ENCODE measurements at places on chromosomes 6 and 20. TPM values are rescaled to one million over a fixed set of nuclear protein-coding genes. Genes with fewer than 3 reads are reported as not detected.

DNA sequence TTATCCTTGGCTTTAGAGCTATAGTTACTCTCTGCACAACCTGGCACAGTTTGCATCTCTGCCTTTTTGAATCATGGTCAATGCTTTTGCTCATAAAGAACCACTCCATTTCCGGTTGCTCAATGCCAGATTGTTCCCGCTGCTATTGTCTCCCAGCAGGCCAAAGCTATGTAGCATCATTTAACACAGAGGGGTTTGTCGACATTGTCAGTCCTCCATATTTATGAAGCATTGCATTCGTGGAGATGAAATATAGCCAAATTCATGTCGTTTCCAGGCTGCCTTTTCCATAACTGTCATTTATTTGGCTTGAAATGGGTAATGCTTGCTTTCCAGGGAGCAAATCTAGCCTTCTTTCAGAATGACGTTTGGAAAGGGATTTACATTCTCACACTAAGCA is 598.8 kb downstream of the EPHA7 start:
- no peak for DNase-seq

GRCh38 chr6:16331384-16332174 is 93.2 kb downstream of the GMPR start:
- DNase-seq: no peak

- no peak for DNase-seq
Measured at GRCh38 chr6:14021449-14021848, 96.1 kb upstream of the CD83 start.

GRCh38 chr6:100701728-100702127 is 179.4 kb downstream of the ASCC3 start:
- DNase-seq: no peak

DNA sequence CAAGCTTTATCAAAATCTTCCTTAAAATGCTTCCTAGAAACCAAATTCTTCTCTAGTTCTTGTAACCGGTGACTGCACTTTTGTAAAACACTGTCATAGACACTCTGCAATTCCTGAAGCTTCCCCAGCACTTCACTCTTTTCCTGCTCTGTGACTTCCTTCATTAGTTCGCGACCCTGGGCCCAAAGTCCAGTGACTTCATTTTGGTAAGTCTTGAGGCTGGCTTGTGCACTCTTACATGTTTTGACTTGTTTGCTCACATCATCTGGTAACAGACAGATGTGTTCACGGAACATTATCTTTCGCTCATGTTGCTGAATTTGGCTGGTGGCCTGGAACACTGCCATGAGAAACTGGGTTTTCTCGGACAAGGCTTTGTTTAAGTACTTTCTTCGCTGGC is 306.2 kb downstream of the SYNE1 start:
- no peak for DNase-seq

DNA sequence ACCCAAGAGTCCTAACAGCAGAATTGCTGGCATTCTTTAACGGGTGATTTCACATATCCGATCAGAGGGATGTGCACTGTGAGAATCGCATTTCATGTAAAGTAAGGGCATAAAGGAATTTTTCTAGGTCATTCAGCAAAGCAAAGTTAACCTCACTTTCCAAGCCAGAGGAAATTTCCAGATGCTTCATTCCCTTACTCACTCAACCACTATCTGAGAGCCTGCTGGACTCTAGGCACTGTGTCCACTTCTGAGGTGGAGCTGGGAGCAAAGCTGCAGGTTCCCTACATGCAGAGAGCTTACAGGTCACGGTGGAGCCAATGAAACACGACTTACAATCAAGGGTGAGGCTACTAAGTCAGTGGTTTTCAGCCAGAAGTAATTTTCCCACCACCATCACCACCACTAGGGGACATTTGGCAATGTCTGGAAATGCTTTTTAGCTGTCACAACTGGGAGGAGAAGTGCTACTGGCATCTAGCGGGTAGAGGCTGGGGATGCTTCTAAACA is 34.5 kb upstream of the TSHZ2 start:
- DNase-seq: no peak

- DNase-seq: no peak
Measured at GRCh38 chr6:70124882-70125545, 177.9 kb downstream of the COL9A1 start.

- no peak for DNase-seq
Measured at GRCh38 chr6:89597988-89598387, 40.6 kb downstream of the LYRM2 start.

DNA sequence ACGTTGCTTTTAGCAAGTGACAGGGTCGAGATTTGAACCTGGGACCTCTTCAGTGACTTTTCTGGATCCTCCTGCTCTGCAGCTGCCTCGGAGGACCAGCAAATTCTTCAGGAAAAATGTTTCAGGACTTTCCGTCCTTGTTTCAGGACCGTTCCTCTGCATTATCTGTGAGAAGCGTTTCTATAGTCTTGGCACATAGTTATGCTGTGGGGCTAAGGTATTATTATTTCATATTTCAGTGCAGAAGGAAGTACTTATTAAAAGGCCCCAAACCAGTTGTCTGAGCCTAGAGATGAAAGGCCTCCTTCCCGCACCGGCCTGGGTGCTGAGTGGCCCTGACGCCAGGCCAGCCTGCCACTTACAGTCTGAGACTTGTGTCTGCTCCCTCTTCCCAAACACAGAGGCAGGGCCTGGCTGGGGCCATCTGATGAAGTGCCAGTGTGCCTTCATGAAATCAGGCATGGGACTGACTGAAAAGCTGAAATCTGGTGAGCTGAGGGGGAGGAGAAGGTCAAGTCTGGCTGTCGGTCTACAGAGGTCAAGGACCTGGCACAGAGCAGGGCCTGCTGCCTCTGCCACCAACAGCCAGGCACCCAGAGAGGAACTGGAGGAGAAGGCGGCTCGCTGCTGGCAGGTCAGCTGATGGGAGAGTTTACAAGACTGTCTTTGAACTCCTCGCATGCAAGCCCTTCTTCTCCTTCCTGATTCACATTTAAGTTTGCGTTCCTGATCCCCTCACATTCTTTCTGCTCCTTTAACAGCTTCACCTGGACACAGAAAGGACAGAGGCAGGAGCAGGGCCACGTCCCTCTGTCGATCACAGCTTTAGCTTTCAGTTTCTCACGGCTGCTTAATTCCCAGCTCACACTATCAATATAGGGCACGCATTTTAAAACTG is 8.9 kb upstream of the QKI start:
- DNase-seq: no peak

GRCh38 chr6:105200133-105200730 is 20.4 kb upstream of the POPDC3 start:
- no peak for DNase-seq

DNA sequence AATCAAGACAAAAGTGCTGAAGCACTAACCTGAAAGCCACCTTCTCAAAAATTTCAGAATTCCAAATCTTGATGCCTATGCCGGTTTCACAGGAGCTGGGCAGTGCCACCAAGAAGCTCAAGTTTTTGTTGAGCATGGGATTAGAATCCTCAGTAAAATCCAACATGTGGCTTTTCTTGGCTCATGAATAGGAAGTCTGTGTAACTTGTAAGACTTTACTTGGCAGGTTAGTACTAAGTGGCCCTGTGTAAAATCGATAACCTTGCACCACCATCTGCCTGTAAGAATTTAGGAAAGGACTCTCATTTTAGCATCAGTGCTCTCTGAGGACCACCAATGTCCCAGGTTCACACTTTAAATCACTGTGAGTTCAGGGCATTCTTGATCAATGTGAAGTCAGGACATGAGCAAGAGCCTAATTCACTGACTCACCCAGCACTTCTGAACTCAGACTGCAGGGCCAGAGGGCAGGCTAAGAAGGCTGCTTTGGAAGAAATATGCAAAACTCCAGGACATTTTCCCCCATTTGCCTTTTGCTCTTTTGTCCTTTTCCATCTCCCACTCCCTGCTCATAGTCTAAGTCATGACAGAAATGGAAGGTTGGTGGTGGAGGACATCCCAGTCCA is 113.2 kb downstream of the EDN1 start:
- DNase-seq: no peak

DNA sequence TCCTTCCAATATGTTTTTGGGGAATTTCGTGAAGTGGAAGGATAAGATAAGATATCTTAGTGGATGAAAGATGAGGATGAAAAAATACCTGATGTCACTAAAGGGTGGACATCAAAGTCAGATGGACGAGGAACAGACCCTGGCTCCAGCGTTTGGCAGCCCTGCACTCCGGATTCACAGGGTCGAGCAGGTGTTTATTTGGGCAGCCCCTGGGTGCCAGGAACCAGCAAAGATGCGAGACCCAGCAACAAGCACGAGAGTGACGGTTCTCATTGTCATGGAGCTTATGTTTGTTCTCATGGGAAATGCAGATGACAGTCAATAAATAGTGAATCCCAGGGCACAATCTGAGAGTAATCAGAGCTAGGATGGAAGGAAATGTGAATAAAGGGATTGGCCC is 131.1 kb downstream of the PHACTR3 start:
- no peak for DNase-seq

DNA sequence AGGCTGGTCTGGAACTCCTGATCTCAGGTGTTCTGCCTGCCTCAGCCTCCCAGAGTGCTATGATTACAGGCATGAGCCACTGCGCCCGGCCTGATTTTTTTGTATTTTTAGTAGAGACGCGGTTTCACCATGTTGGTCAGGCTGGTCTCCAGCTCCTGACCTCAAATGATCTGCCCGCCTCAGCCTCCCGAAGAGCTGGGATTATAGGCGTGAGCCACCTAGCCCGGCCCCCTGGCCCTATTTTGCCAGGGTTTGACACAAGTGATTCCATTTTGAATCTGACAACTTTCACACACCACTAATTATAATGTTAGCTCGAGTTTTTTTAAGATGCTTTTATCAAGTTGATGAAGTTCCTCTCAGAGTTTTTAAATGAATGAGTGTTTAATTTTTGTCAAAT is 25.6 kb downstream of the TTLL9 start:
- no peak for DNase-seq

- no peak for DNase-seq
Measured at GRCh38 chr6:156778454-156779205, 1.5 kb downstream of the ARID1B start.

GRCh38 chr6:68054756-68055155 is 580.3 kb upstream of the ADGRB3 start:
- no peak for DNase-seq

DNA sequence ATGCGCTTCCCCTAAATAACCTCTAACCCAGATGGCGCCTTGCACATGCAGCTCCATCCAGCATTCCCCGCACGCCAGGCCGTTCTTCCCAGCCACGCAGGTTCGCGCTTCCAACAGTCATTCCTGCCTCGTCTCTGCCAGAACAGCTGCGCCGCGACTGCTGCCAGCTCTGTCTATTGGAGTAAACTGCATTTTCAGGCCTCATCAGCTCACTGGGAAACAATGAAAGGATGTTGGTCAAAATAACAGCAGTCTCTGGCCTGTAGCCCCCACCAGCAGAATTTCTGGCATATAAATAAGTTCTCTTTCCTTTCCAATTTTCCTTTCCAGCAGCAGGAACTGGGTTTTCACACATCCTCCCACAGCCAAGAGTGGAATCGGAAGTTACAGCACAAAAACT is 14.6 kb downstream of the NRSN1 start:
- DNase-seq: no peak

DNA sequence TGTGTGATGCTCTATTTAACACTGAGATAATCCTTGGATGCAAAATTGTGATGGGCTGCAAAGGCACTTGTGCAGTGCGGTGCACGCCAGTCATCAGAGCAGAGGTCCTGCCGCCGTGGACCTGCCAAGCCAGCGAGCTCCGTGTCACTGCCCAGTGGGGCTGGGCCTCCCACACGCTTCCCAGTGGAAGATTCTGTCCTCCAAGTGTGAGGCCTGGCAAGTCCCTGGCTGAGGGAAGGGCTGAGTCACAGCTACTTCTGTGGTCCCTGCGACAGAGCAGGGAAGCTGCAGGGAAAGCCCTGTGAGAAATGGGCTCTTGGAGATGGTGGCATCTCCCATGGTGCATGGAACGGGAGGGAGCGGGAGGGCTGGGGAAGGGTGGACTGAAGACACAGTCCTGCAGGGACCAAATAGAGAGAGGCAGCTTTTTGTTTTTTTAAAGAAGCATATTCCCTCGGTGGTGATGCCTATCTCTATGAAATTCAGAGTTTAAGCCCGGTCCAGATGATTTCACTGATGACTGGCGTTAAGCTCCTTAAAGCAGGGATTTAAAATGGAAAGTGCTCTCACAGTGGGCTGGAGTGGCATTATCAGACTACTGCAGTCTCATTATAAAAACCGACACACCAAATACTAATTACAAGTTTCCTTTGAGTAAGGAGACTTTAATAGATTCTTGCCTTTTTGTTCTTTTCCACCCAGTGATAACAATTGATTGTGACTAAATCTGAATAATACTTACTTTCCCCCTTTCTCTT is 413.7 kb downstream of the QKI start:
- DNase-seq: no peak

GRCh38 chr6:15308435-15309213 is 62.8 kb downstream of the JARID2 start:
- DNase-seq: no peak

DNA sequence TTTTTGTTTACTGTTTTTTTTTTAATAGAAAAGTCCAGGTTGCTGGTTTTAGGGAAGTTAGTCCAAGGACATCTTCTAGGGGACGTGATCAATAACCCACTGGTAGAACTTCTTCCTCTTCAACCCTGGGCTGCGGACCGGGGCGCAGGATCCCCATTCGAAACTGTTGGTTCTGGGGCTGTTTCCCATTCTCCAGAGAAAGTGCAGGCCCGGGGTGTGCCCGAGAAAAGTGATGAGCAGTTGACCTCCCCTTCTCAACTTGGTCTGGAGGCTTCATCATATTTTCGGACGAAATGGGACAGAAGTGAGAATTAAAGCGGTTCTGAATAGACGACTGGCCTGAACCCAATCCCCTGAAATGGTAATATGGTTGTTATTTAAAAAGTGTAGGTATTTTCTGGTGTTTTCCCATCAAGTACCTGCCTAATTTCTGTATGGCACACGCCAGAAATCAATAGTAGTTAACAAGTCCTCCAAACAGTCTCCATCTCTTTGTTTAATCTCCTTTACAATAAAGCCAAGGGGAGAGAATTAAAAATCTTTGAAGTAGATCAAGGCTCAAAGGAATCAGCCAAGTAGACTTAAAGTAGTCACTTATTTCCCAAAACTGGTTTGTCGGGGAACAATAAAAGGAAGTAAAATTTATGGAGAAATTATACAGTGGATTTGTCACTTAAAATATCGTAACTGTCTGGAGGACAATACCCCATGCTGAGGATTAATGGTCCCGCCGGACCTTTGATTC is 550 bp upstream of the PRDM13 start:
- no peak for DNase-seq

GRCh38 chr6:39295611-39296011 is 18.6 kb downstream of the KCNK17 start:
- DNase-seq: no peak

- DNase-seq: no peak
Measured at GRCh38 chr6:104633125-104633524, 226.6 kb downstream of the HACE1 start.

GRCh38 chr6:134956676-134957075 is 6.8 kb upstream of the ALDH8A1 start:
- no peak for DNase-seq

- no peak for DNase-seq
Measured at GRCh38 chr20:38342216-38342615, 4.1 kb upstream of the LBP start.

- DNase-seq: no peak
Measured at GRCh38 chr6:43788301-43788700, 18.3 kb downstream of the VEGFA start.

Gene PPP1R16B
- 0.52 TPM for total RNA-seq

Gene NT5E
- 68.2 TPM for total RNA-seq

Gene MEP1A
- total RNA-seq: not detected

Gene SLC2A10
- total RNA-seq: 0.05 TPM

Gene NRN1
- not detected for total RNA-seq

Gene XKR7
- not detected for total RNA-seq

All from HCT116 (cell line).